ENCODE measurements at places on chromosomes 12 and 14. TPM values are rescaled to one million over a fixed set of nuclear protein-coding genes. Genes with fewer than 3 reads are reported as not detected.

ANKRD33 gene
- total RNA-seq = 0.21 TPM

DNA sequence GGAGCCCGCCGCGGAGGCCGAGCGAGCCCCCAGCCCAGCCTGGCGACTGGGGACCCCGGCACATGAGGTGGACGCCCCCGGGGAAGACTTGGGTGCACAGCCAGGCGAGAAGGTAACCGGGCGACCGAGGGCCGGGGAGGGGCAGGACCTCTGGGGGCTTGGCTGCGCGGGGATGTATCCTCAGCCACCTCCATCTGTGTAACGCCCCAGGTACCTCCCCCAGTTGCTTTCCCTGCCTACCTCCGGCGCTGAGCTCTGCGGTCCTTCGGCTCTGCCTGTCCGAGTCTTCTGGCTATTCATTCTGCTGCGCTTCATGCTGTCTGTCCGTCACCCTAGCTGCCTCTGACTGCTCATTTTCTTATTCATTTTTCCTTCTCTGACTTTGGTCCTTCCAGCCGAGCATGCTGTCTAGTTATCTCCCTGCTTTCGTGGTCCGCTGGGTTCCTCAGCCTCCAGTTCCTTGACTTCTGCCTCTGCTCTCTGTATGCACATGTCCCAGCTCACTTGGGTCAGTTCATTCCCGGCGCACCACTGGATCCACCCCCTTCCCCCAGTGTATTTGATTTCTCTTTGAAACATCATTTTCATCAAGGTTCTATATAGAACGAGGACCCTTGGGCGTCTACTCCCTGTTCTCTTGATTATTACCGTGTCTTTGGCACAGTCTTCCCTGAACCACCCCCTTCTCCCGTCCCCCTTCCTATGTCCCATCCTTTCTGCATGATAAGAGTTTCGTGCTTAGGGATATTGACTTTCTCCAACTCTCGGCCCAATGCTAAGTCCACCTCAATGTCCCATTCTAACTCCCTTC lies 612 bp downstream of the PHC1 start:
- no peaks in the 10 kb centered on the region for H3K36me3 ChIP-seq
- peaks cover 9% of the 10 kb centered on the region for H3K4me1 ChIP-seq
- peak overlapping the region; percentile 87 for H3K4me3 ChIP-seq
- H3K27me3 ChIP-seq = no peaks in the 10 kb centered on the region
- peak overlapping the region; percentile 20 for H3K27ac ChIP-seq
- DNase-seq = no peak

- no peak overlapping the region for H3K4me3 ChIP-seq
- H3K4me1 ChIP-seq = no peaks in the 10 kb centered on the region
- H3K36me3 ChIP-seq = no peaks in the 10 kb centered on the region
- no peaks in the 10 kb centered on the region for H3K27me3 ChIP-seq
Measured at GRCh38 chr14:36344211-36344610, 23.8 kb upstream of the MBIP start.

DNA sequence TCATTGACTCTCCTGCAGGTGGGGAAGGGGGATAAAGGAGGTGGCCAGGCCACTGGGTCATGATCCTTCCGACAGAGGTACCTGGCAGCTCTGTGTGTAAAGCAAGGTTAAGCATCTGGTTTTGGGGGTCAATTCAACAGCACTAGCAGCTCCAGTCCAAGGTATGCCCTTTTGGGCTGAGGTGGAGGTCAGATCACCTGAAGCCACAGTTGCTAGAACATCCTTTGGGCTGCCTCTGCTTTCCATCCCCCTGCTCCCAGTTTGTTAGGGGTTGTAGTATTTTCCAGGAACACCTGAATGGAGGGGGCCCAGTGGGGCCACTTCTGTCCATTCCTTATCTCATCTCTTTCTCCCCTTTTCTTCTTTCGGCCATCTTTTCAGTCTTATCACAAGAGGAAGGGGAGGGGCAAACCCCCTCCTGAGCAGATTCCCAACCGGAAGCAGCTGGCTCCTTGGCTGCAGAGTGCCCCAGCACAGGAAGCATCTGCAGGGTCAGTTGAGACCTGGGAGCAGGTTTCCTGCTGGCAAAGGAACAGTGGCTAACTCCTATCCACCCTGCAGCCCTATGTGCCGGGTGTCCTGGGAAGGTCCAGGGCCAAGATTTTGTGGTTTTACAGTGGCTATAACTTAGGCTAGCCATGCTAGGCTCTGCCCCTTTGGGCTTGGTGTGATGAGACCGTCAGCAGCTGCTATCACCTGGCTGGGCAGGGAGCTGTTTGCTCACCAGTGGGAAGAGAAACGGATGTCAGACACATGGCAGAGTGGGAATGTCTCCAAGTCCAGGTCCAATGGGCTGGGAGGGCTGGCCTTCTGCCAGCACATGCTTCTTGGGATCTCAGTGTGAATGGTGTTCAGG lies 40.2 kb downstream of the SH2B3 start:
- peaks cover 68% of the 10 kb centered on the region for H3K4me1 ChIP-seq
- H3K36me3 ChIP-seq = no peaks in the 10 kb centered on the region
- H3K27ac ChIP-seq = peak overlapping the region; percentile 73

TMEM132D gene
- not detected for total RNA-seq

DNA sequence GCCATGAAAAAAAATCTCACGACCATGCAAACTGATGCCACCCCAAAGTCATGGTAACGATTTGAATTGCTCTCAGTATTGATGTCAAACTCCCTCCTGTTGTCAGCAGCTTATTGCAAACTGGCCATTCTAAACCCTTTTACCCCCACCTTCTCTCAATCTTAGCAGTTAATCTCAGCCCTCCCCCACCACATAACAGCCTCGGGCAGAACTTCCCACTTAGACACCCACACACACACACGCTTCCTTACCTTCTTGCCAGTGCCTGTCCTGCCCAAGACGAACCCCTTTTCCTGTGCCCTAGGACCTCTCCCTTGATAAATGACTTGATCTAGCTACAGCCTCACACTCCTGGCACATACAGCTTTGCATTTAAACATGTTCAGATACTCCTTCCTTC lies 56.6 kb downstream of the GPATCH2L start:
- no peaks in the 10 kb centered on the region for H3K36me3 ChIP-seq
- no peaks in the 10 kb centered on the region for H3K4me1 ChIP-seq
- DNase-seq = no peak
- no peak overlapping the region for H3K27ac ChIP-seq
- H3K4me3 ChIP-seq = no peak overlapping the region
- H3K27me3 ChIP-seq = no peaks in the 10 kb centered on the region

RAD51B gene
- total RNA-seq = 8.5 TPM

DNA sequence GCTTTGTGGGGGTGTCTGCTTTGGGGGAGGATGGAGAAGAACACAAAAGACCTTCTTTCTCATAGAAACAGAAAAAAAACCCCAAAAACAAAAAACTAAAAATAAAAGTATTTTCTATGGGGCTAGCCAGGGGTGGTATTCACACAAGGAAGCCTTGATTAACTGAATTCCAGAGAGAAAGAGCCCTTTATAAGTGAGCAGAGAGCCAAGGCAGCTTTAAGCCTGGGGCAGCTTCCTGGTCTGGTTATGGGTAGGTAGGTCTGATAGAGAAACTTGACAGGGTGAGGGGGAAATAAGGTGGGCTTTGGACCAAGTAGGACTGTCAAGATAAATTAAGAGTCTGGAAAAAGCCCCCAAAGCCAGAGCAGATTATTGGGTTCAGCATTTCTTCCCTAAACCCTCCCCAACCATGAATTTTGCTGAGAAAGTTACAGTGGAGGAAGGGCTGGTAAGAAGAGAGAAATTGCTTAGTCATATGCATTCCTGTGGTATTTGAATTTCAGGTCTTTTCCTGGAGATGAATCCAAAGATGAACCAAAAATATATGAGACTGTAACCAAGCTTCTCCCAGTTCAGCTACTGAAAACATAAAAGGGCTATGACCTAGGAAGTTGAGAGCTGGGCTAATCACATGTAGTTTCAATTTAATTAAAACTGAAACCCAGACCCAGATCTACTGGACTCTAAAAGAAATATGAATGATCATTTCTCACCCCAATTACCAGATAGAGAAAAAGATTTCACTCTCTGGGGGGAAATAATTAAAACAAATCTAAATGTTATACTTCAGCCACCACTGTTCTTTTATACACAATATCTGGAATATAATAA lies 144.8 kb downstream of the TBC1D30 start:
- no peaks in the 10 kb centered on the region for H3K27me3 ChIP-seq
- H3K36me3 ChIP-seq = no peaks in the 10 kb centered on the region
- no peak for DNase-seq
- H3K27ac ChIP-seq = no peak overlapping the region
- no peak overlapping the region for H3K4me3 ChIP-seq
